ENCODE measurements at places on chromosomes 4 and X.

DNA sequence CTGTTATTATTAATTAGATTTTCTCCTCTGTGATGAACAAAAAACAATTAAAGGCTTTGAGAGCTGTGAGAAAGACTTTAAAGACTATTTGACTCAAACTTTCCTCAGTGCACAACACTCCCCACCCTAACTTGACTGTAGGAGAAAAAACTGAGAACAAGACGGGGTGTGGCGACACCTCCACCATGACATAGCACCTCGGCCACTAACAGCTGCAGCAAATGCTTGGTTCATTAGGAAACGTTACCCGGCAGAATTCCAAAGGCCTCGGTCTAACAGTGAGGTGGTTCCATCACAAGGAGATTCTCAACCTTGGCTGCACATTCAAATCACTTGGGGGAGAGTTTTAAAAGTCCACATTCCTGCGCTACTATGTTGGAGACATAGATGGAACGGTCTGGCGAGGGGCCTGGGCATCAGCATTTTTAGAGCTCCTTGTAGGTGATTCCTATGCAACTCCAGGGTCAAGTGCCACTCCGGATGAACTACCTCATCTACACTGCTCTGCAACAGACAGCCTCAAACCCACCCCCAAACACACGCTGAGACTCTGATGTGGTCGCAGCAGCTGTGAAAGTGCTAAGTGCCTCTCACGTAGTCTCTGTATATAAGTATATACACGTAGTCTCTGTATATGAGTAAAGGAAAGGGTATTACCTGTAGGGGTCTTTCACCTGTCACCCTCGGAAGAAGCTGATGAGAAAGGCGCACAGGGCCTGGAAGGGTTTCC lies 1.0 kb downstream of the FGFBP2 start:
- no peak for DNase-seq

GRCh38 chr4:116539744-116540143 lies 545.6 kb downstream of the TRAM1L1 start:
- DNase-seq, result no peak

- DNase-seq, result no peak
These were observed 33.2 kb downstream of the PPARGC1A start for GRCh38 chr4:23856630-23857029.

- DNase-seq, result no peak
These were observed 21.0 kb downstream of the MSN start for GRCh38 chrX:65688403-65688871.

DNA sequence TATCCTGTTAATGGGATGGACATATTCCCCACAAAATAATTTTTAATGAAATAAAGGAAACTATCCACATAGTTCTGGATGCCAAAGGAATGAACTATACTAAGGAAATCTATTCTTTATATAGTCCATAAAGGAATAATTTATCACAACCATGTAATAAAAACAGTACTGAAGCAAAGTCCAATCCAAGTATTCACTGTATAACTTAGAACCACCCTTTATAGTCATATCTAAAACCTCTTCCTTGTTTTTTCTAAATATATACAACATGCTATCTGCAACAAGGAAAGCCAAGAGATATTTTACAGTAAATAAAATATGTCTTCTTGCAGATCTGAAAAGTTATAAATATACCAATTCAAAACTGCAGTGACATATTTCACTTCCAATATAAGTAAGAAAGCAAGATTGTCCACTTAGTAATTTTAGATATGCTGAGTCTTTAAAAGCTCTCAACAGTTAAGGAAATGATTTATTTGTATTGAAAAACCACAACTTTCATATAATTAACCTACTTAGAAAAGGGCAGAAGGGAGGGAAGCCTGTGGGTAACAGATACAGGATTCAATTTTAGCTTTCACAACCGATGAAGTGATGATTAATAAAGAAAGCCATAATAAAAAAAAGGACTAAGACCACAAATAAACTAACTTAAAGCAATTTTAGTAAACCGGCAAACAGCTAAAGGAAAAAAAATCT lies 8.0 kb downstream of the NR3C2 start:
- no peak for DNase-seq

GRCh38 chr4:40264995-40265909 lies 68.4 kb downstream of the RHOH start:
- DNase-seq, result no peak

DNA sequence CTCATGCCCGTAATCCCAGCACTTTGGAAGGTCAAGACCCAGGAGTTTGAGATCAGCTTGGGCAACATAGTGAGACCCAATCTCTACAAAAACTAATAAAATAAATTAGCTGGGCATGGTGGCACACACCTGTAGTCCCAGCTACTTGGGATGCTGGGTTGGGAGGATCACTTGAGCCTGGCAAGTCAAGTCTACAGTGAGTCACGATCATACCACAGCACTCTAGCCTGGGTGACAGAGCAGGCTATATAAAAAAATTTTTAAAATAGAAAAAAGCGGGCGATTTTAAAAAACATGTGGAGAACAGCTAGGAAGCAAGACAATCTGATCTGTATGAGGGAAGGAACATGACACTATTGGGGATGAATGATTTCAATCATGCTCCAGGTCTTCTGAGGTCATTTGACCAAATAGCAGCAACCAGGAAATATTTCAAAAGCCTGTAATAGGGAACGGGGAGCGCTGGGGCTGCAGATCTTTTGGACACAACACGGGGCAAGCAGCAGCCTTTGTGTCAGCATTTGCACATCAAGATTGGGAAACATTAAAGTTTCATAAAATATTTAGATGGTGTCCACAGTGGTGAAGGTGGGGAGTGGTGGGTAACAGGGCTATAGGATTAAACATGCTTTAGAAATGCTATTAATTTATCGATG lies 48.3 kb upstream of the GUCY1A1 start:
- DNase-seq, result no peak

Measured in HTR-8/SVneo (cell line).